8988T (cell line): ENCODE measurements at places on chromosomes 5 and 9.

GRCh38 chr9:78371981-78372380 is 75.1 kb downstream of the PSAT1 start:
- no peak for DNase-seq

- DNase-seq = no peak
These were observed 158.6 kb downstream of the PAPPA start for GRCh38 chr9:116312221-116312620.

DNA sequence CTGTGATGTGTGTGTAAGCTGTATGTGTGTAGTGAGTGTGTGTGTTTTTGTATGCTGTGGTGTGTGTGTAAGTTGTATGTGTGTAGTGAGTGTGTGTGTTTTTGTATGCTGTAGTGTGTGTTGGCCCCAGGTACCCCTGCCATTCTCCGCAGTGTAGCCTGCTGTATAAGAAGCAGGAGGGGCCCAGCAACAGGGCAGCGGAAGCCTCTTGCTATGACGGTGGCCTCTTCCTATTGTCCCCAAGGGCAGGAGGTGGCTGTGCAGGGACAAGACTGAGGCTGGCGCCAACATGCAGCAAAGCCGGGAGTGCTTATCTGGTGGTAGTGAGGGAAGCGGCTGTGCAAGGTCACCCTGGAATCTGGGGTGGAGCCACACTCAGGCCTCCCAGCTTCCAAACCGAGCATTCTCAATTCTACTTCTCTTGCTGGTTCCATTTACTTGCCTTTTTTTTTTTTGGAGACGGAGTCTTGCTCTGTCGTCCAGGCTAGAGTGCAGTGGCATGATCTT is 5.1 kb downstream of the SPAAR start:
- DNase-seq = no peak

DNA sequence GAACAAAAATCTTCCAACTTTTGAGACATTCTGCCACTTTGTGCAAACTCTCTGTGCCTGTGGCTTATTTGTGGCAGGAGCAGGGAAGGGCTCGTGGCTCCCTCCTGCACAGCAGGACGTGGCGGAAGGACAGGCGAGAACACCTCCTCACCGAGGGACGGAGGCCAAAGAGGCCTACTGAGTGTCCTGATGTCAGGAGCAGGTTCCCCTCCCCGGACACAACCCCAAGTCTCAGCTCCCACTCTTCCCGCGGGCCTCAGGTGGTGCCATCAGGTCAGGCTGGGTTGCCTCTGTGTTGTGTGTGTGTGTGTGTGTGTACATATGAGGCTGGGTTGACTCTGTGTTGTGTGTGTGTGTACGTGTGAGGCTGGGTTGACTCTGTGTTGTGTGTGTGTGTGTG is 136.8 kb upstream of the LPCAT1 start:
- DNase-seq = peak; percentile 10

- no peak for DNase-seq
These were observed 104.6 kb upstream of the IL6ST start for GRCh38 chr5:56099346-56099745.
